ENCODE measurements at places on chromosomes 5 and 9.

- no peak for DNase-seq
Observed at GRCh38 chr5:543755-544674, 19.8 kb upstream of the SLC9A3 start.

DNA sequence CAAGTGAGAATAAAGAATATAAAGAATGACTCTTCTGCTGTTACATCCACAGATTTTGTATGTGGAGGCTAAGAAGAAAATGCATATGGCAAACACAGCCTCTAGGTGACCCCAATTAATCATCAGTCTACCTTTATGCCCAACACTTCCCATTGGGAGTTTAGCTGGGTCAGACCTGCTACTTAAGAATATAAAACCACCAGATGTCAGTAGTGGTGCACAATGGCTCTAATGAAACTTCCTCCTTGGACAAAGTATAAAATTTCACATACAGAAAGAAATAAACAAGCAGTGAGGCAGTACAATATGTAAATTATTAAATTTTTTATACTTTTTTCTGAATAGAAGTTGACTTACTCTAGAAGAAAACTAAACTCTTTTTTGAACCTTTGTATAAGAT lies 539.9 kb downstream of the BRINP1 start:
- no peak for DNase-seq

- no peak for DNase-seq
Observed at GRCh38 chr5:32827981-32828380, 116.9 kb downstream of the NPR3 start.

GRCh38 chr5:113202746-113203716 lies 226.4 kb downstream of the DCP2 start:
- no peak for DNase-seq

DNA sequence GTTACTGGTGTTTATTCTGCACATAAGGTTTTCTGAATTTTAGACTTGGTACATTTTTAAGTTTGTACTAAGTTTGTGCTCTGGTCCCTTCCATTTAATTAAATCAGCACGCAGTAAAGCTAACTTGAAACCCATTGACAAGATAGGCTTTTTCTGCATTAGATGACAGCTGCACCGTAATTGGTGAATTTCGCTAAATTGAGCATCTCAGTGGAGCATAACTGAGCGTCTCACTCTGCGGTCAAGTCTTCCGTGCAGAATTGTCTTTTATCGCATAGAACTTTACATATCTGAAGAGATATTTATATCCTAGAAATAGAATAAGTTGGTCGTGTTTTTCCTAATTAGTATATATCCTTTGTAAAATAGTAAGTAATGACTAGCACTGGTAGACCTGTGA lies 4.1 kb downstream of the SUB1 start:
- DNase-seq: no peak

DNA sequence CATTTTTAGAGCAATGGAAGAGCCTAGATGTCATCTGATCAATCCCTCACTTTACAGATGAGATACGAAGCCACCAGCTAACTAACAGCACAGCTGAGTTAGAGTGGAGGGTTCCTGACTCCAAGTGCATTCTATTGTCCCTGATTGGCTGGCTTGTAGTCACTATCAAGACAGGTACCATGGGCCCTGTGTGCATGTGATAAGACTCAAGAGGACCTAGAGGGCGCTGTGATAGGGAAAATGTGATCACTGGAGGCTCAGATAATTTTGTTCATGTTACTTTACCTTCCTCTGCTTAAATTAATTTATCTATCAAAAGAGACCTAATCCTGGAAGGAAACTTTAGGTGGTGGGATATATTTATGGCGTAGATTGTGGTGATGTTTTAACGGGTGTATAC lies 19.5 kb upstream of the SNAPC3 start:
- no peak for DNase-seq

GRCh38 chr9:129875687-129876395 lies 40.6 kb downstream of the USP20 start:
- no peak for DNase-seq

GRCh38 chr5:158244882-158245281 lies 385.9 kb upstream of the CLINT1 start:
- no peak for DNase-seq

- peak; percentile 65 for DNase-seq
Observed at GRCh38 chr9:36148311-36149051, 11.9 kb downstream of the GLIPR2 start.

- DNase-seq: peak; percentile 20
Observed at GRCh38 chr5:139745800-139746690, 49.6 kb upstream of the PSD2 start.

DNA sequence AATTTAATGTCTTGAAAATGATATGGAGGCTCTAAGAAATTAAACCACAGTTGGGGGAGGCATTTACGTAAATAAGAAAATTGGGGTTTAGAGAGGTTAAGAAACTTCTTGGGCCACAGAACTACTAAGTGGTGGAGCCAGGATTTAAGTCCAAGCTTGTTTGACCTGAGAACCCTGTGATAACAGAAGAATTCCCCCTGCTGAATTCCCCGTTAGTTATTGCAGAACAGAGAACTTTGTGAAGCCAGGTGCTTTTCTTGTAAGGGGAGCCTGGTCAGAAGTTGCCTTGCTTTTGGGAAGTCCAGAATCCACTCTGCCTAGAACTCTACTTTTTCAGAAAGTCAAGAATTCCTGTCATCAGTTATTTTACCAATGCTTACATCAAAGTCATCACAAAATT lies 309.3 kb upstream of the SEMA6A start:
- DNase-seq: no peak

DNA sequence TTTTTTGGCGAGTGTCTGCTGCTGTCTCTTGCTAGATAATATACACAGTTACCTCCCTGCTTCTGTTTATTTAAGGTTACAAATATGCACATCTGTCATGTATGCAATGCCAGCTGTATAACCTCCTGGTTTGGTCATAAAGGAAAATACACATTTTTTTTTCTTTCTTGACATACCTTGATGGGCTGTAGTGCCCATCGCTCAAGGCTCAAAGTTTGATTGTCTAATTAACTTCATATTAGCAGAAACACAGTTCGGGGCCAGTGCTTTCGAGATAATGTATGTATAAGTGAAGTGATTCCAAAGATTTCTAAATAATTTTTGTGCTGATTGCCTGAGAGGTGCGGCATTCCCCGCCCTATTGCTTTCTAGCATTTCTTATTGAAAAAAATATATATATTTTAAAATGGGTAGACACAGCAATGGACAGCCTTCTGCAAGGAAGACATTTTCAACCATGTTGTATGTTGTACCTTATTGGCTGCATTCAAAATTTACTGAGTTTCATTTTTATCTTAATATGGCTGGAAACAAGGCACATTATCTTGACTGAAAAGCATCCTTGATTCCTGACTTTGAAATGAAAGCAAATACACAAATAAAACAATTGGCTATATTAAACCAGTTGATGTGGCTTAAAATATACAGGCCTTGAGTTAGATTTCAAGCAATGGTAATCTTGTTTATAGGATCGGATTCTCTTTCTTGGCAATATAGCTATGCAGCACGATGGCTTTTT lies 206.2 kb downstream of the MEF2C start:
- no peak for DNase-seq

- DNase-seq: no peak
Observed at GRCh38 chr5:19555436-19555835, 432.6 kb downstream of the CDH18 start.

DNA sequence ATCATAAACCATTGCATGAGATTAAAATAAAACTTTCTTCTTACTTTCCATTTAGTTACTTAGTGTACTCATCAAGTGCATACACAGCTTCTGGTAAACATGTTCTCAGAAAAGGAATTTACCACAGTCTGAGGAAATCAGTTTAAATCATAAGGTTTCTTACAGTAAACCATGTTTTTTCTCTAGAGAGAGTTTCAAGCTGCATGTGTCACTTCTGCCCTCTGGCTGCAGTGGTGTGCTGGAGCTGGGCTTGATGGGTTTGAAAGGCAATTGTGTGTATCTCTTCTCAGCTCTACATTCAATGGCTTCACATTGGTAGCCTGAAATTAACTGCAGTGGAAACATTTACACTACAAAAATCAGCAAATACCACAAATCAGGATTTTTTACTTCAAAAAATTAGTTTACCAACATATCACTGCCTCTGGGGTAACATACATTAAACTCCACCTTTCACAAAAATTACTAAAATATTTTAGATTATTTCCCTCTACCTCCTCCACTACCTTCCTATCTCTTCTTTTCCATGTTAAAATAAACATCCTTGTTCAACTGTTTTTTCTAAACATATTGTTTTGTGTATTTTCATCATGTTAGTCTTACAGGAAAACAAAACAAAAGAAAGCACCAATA lies 414.3 kb downstream of the ANXA1 start:
- DNase-seq: no peak

DNA sequence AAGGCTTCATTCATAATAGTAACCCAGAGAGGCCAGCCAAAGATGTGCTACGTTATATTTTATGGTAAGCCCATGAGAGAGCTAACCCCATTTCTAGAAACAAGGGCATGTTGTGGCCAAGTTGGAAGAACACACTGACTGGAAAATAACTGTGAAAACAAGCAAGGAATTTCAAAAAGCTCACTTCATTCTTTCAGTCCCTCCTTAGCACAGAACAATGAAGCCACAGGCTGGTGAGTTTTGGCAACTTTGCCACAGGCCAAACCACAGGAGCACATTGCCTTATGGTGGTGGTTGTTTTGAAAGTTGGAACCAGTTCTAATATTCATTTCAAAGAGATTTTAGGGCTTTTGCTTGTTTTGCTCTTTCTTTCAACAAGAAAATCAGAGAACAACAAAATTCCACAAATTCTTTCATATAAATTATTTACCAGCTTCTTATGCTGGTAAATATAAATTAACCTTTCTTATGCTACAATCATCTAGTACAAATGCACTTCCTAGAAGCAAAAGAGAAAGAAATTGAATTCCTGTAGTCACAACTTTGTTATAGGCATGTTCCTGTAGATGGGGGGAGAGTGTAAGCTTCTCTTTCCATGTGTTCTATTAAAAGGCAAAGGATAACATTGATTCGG lies 225.4 kb upstream of the RFX3 start:
- DNase-seq: no peak

- DNase-seq: no peak
Observed at GRCh38 chr5:67253911-67254310, 57.3 kb upstream of the CD180 start.

DNA sequence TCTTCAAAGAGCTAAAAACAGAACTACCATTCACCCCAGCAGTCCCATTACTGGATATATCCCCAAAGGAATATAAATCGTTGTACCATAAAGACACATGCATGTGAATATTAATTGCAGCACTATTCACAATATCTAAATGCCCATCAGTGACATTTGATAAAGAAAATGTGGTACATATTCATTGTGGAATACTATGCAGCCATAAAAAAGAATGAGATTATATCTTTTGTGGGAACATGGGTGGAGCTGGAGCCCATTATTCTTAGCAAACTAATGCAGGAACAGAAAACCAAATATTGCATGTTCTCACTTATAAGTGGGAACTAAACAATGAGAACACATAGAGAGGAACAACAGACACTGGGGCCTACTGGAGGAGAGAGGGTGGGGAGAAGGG lies 38.7 kb downstream of the FCHO2 start:
- no peak for DNase-seq

- no peak for DNase-seq
Observed at GRCh38 chr5:76638479-76638878, 15.3 kb upstream of the F2RL2 start.

DNA sequence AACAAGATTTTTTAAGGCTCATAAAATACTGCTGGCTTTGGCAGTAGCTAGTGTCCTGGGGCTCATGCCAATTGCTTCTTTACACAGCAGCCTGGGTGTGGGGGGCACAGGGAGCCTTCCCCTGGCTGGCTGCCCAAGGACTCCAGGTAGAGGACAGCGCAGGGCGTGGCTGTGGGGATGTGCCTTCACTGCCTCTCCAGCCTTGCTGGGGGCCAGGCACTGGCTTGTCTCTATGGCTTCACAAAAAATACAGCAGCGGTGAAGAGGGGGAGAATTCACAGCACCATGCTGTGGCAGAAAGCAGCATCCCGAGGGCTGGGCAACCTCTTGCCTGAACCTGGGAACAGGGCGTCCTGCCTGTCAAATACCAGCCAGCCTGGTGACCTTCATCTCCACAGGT lies 57.4 kb downstream of the DAP start:
- DNase-seq: no peak

Data from stimulated activated CD8-positive, alpha-beta memory T cell treated with anti-CD3 and anti-CD28 coated beads, Interleukin-2, amount 100 ng/mL, for 1 hour (primary cell).